ENCODE measurements at places on chromosomes 7 and 10. TPM values are rescaled to one million over a fixed set of nuclear protein-coding genes. Genes with fewer than 3 reads are reported as not detected.
A peak's percentile ranks its signal among the peaks of the same experiment; 100 is the strongest.

- no peak overlapping the region for H3K4me3 ChIP-seq
- H3K27ac ChIP-seq: no peak overlapping the region
- no peaks in the 10 kb centered on the region for H3K27me3 ChIP-seq
- H3K36me3 ChIP-seq: no peaks in the 10 kb centered on the region
- DNase-seq: no peak
Observed at GRCh38 chr7:105178928-105179541, 165.0 kb downstream of the KMT2E start.

GRCh38 chr7:151416941-151417315, 7.1 kb upstream of the WDR86 start:
- peak overlapping the region; percentile 41 for H3K27ac ChIP-seq
- no peak overlapping the region for H3K4me3 ChIP-seq
- H3K4me1 ChIP-seq: peaks cover 12% of the 10 kb centered on the region
- no peaks in the 10 kb centered on the region for H3K36me3 ChIP-seq

DNA sequence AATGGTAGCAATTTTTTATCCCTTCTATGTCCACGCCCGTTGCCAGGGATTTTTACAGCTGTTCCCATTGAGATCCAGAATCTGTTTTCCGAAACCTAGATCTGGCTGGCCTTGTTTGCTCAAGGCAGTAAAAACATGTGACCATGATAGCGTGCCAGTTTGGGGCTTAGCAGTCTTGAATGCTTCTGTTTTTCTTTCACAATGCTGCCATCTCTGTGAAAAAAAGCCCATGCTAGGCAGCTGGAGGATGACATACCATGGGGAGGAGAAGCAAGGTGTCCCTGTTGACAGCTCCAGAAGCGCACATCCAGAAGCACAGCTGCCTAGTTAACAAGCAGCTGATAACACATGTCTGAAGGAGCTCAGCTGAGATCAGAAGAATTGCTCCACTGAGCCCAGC, 2.2 kb upstream of the ZNF92 start:
- H3K27me3 ChIP-seq: no peaks in the 10 kb centered on the region
- DNase-seq: peak; percentile 30
- H3K4me1 ChIP-seq: peaks cover 12% of the 10 kb centered on the region
- H3K4me3 ChIP-seq: no peak overlapping the region
- no peak overlapping the region for H3K27ac ChIP-seq

GRCh38 chr10:110311357-110311949, 6.7 kb upstream of the SMNDC1 start:
- no peak overlapping the region for H3K4me3 ChIP-seq
- no peaks in the 10 kb centered on the region for H3K4me1 ChIP-seq

DNA sequence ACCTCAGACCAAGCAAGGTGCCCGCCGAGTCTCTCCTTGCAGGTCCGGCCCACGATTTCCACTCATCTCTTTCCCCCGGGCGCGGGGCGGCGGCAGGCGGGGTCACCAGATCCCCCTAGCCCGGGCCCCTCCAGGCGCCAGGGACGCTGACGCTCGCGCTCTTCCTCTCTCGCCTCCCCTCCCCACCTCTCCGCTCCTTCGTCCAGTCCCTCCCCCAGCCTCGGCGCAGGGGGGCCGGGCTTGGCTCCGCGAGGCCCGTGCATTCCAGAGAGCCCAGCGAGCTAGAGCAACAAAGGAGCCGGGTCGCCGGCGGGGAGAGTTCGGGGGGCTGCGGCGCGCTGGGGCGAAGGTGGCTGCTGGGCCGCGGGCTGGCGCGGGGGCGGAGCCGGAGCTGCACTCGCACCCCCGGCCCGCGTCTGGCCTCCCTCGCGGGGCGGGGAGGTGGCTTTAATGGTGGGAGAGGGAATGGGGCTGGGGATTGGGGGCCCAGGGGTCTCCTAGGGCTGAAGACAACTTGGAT, at the start of gene SMO:
Gene SMO, plus strand, starts transcription at position 262 of the 520 bp plus-strand sequence. CDS start 519 bp downstream, outside the sequence.
- H3K27ac ChIP-seq: peak within 1 kb of the TSS; percentile 25
- no peaks in the 10 kb centered on the region for H3K36me3 ChIP-seq
- peak within 1 kb of the TSS; percentile 41 for H3K4me3 ChIP-seq
- no peaks in the 10 kb centered on the region for H3K4me1 ChIP-seq

- no peaks in the 10 kb centered on the region for H3K36me3 ChIP-seq
- H3K4me3 ChIP-seq: no peak overlapping the region
- peaks cover 45% of the 10 kb centered on the region for H3K4me1 ChIP-seq
- no peaks in the 10 kb centered on the region for H3K27me3 ChIP-seq
- no peak for DNase-seq
Observed at GRCh38 chr7:137942484-137943115, 59.3 kb downstream of the CREB3L2 start.

GRCh38 chr10:13256627-13257026, 22.5 kb upstream of the UCMA start:
- no peaks in the 10 kb centered on the region for H3K4me1 ChIP-seq
- H3K27ac ChIP-seq: no peak overlapping the region
- H3K36me3 ChIP-seq: no peaks in the 10 kb centered on the region
- no peaks in the 10 kb centered on the region for H3K27me3 ChIP-seq
- no peak overlapping the region for H3K4me3 ChIP-seq

GRCh38 chr7:112292162-112292561, 85.7 kb downstream of the ZNF277 start:
- DNase-seq: no peak
- H3K4me1 ChIP-seq: no peaks in the 10 kb centered on the region
- no peaks in the 10 kb centered on the region for H3K27me3 ChIP-seq
- H3K27ac ChIP-seq: no peak overlapping the region

DNA sequence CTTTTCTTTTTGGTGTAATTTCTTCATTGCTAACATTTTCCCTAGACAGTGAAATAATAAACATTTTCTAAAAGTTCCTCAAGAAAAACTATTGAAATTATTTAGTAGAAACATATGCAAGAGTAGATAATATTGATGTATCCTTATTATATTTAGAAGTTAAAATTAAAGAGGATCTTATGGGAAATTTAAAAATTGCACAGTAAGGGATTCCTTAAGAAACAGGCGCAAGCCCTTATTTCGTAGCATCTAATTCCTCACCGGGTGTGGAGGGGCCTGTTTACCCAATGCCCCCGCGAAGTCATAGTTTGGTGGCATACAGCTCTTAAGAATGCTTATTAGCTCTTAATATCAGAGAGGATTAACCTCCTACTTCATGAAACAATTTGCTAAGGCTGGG, 467.1 kb downstream of the DNAJB6 start:
- no peaks in the 10 kb centered on the region for H3K36me3 ChIP-seq
- no peak for DNase-seq
- H3K27me3 ChIP-seq: no peaks in the 10 kb centered on the region
- H3K27ac ChIP-seq: no peak overlapping the region

CLDN4 gene
- total RNA-seq: 208 TPM

CADPS2 gene
- total RNA-seq: 33.1 TPM

GDI2 gene
- total RNA-seq: 228 TPM

TMEM270 gene
- not detected for total RNA-seq

C10orf67 gene
- total RNA-seq: 0.13 TPM
